ENCODE measurements at places on chromosomes 4 and X. TPM values are rescaled to one million over a fixed set of nuclear protein-coding genes. Genes with fewer than 3 reads are reported as not detected.

PCSK1N gene
- 2.4 TPM for total RNA-seq

MYOZ2 gene
- total RNA-seq: not detected

SLC6A14 gene
- total RNA-seq: not detected

TRAM1L1 gene
- total RNA-seq: 4.5 TPM

OPN1MW2 gene
- total RNA-seq: not detected

CDKL5 gene
- 6.8 TPM for total RNA-seq

DNA sequence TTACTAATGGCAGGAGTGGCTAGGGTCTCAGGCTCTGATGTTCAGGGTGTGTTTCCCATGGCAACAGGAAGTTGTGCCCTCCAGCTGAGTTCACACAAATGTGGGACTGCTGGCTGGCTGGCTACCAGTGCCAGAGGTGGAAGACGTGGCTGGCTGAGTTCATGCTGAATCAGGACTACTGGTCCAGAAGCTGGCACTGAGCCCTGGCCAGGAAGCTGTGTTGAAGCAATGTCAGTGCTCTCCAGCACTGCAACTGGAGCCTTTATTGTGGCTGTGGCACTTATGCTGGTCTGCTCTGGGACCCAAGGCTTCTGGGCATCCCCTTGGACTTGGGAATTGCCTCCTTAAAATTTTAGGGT, 42.0 kb upstream of the ZXDA start:
- no peak for DNase-seq

DNA sequence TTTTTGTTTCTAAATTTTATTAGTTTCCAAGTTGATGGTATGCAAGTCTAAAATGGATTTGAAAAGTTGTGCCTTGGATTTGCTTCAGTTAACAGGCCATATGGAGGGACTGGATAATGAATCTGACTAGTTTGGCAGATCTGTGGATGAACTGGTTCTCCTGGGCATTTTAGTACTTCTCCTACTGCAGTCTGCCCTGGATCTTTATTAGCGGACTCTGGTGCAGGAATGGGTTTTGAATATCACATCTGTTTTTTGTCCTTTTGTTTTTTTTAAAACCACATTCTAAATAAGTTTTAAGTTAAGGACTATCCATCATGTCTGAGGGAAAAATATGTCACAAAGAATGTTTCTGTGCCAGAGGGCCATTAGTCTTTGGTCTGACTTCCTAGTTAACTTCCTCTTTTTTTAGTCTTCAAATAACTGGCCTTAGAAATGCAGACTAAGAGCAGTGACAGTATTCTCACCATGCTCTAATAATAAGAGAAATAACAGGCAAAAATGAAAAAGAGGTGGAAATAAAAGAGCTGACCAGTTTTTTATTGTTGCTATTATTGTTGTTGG, 13.9 kb upstream of the DCK start:
- no peak for DNase-seq

DNA sequence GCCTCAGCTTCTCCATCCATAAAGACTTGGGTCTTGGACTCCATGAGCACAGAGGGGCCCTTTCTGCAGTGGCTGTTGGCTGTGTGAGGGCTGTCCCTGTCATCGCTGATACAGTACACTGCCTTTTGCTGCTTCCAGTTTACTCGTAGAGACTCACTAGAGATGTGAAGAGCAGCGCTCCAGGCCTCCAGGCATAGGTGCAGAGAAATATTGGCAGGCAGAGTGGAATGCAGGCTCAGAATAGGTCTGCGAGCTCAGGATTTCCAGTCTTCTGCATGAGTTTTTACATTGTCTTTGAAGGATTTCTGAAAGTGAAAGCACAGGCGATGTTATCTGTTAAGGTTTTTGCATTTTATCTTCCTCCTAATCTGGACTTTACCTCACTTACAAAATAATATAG, 97.4 kb downstream of the AASDH start:
- no peak for DNase-seq

DNA sequence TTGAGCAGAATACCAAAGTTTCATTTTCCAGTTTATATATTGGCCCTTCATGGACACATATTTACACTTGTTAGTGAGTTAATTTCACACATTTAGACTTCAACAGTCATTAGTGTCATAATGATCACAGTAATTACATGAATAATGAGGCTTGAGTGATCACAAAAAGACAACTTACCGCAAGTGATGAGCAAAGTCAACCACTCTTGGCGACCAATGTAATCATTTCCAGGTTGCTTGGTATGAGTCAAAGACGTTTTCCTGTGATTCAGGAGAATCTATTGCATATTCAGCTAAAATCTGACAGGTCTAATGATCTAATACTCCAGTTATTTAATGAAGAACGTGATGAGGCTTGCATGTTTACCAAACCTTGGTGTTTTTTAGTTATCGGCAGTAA, 407.9 kb upstream of the TENM3 start:
- DNase-seq: no peak

DNA sequence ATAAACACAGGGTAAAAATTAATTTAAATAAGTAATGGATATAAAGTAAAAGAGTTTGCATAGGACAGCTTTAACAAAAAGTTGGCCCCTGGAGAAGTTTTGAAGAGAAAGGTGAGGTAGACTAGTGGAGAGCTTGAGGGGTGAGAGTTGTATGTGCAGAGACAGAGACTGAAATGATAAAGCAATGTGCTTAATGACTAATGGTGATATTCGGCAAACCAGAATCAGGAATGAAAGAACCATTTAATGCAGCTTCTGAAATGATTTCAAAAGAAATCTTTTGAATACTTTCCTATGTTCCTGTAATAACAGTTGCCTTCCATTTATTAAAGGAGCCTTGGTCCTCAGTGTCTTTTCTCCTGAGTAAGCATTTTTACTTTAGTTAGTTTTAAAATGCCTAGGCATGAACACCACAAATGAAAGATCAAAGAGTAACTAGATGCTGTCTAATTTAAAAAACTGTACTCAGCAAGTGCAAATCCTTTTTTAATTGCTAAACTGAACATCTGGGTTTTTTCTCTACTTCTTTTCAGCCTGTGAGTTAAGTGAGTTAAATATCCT, 28.5 kb downstream of the CAMK2D start:
- DNase-seq: no peak

DNA sequence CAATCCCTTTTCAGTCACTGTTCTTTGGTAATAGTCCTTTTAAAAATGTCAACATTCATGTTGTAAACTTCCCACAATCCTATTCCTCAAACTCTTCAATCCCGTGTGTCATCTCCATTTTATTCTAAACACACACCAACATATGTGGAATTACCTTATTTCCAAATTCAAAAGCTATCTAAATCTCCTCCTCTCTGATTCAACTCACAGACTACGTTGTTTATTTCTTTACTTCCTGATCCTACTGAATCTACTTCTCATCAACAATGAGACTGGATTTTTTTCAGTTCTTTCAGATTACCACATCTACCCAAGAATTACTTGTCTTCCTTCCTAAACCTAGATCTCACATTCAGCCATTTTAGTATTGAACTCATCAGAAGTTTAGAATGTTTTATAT, 188.2 kb downstream of the GABRB1 start:
- DNase-seq: no peak

DNA sequence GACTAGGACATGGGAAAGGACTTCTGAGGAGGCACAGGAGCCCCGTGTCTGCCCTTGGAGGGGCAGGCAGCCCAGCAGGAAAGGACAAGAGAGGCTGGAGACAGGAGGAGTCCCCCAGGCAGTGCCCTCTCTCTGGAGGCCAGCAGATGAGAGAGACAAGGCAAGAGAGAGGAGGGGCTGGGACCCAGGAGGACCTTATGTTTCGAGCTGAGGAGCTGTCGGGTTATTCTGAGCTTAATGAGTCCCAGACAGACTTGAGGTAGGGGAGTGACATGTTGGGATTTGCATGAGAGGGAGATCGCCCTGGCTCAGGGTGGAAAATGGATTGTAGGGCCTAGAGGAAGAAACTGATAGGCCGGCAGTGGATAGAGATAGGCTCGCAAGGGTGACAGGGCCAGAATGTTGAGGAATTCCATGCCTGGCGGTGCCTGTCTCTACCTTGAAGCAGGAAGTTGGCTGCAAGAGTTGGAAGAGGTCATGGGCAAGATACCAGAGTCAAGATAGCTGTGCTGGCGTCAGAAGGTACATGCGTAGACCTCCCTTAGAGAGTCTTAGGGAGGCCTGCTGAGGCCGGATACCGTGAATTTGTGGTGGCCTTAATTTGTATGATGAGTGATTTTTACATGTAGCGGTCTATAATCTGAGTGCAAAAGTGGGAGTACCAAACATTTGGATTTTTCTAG, 19.4 kb downstream of the STOX2 start:
- DNase-seq: no peak

DNA sequence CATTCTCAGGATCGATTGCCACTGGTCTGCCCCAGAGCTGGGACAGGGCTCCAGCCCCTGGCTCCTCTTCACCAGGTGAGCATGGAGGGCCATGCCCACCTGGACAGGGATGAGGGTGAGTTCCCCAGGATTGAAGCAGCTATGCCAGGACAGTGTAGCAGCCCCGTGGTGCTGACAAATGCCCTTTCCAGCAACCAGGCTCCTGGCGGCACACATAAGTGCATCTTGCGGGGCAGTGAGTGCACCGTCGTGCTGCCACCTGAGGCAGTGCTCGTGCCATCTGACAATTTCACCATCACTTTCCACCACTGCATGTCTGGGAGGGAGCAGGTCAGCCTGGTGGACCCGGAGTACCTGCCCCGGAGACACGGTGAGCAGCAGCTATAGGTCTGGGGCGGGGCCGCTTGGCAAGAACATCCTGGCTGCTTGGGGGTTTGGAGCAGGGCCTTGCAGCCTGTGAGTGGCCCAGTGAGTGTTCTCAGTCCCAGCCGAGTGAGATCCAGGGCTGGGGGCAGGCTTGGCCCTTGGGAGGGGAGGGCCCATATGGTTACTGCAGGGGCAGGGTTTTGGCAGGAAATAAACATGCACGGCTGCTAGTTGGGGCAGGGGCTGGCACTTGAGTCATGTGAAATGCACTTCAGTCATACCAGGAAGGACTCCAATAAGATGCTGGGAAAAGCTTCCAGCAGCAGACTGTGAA, 6.1 kb downstream of the IL9R start:
- no peak for DNase-seq

DNA sequence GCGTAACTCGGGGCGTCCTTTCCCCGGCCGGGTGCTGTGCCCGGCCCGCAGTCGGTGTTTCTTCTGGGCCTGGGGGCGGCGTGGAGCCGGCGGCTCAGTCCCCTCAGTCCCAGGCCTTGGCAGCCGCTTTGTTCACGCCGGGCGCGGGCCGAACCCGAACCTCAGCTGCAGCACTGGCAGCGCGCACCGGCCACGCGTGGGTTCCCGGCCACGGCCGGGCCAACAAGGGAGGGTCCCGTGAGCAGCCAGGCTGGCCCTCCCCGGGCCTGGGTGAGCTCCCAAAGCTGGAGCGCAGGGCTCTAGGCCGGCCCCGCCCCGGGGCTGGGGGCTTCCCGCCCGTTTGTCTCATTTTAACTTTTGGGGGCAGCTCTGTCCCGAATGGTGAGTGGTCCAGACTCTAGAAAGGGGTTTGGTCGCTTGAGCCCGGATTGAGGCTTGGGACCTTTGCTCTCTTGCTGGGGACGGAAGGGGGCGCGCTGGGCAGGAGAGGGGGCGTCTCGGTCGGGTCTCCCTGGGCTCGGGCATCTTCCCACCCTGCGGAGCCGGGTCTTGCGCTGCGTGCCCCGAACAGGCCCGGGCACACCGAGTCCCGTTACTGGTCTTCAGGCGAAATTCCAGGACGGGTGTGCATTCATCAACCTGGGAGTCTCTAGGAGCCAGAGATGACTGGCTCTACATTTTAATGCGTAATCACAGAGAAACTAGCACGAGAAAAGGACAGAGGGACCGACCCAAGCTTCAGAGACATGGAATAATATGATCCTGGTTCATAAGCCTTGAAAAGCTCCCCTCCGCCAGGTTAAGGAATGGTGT, 177.1 kb downstream of the CBR4 start:
- DNase-seq: peak; percentile 79

- DNase-seq: no peak
Measured at GRCh38 chr4:78645853-78646757, 94.5 kb downstream of the ANXA3 start.

GRCh38 chr4:175998782-175999181, 66.9 kb upstream of the WDR17 start:
- peak; percentile 28 for DNase-seq

DNA sequence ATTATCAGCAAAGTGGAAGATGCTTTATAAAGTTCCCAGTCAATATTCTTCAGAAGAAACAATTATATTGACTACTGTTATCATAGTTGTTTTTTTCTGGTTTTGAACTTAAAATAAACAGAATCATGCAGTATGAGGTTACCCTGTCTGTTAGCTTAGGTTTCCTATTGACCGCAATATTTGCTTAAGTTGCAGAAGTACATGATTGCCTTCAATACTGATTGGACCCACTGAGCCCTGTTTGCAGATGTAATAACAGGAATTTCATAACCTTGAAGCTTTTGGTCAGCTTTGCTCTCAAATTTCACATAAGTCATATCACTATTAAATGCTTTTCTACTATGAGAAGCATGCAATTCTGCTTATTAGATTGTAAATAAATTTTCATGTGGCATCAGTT, 229.1 kb upstream of the FSTL5 start:
- DNase-seq: no peak

GRCh38 chrX:36867143-36867542, 141.0 kb upstream of the FAM47C start:
- DNase-seq: peak; percentile 46

DNA sequence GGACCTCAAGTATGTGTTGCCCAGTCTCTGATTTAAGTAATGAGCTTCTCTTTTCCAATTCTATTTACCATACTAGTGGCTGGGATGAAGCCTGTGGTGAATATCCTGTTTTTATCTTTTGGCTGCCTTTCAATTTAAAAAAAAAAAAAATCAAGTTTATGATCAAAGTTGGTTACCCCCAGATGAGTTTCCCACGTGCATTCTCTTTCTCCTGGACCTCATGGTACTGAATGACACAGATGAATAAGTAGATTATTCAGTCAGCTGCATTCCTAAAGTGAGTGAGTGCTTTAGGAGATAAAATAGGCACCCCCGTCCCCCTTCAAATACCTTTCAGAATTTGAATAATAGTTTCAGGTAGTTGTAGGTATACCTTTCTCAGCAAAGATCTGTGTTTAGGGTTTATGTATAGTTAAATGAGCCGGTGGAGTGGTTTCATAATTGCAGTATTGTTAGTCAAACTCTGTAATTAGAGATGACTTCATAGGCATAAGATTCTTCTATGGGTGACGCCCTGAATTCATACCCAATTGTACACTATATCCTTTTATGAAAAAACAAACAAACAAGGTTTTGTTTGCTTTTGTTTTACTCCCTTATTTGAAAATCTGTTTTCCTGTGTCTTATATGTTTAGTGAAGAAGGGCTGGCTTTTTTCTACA, 41.9 kb downstream of the PLS3 start:
- DNase-seq: no peak

DNA sequence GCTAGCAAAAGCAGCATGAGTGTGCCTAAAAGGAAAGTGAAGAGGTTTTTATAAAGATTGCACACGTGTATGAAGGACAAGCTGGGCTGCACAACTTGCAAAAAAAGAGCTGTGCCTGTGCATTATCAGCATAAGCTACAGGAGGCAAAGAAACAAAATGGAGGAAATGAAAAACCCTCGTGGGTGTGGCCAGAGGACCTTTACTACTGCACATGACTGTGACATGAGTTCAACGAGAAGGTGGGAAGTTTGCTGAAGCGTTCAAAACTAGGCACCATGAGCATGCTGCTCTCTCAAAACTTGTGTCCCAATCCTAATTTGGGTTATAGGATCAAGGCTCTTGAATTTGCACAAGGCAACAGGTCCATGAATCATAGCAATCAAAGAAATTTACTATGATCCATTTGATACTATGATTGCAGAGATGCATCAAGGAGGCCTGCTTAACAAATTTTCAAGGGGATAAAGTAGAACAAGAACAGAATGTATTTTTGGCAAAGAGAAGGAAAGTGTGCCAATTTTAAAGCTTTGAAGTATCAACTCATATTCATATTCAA, 38.1 kb upstream of the CXorf38 start:
- DNase-seq: no peak

Data from neural progenitor cell (in vitro differentiated cells).